ENCODE measurements at places on chromosomes 2 and 18.

DNA sequence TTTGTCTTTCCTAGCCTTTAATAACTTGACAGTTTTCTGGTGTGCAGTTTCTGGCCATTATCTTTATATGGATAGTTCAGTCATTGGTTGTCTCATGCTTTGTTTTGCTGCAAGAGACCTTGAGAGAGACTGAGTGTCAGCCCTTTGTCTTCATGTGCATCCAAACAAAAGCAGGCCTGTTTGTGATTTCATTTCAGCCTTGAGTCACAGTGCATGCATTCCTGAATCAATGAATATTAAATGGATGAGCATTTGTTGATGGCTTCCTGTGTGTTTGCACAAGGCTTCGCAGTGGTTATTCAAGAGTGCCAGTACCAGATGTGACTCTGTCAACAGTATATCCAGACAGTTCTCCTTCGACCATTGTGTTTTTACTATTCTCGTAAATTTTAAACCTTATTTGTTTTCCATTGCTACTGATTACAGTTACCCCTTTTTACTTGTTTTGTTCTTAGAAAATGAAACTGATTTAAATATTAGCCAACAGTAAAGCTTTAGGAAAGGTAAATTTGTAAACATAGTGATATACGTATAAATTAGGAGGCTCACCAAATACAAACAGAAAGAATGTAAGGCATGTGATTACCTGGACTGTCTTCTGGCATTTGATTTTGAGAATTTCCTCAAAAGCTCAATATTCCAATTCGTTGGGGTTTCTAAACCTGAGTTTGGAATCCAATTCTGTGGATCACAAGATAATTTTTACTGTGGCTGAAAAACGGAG, 319.8 kb downstream of the CTNNA2 start:
- no peak for DNase-seq

- DNase-seq: no peak
Measured at GRCh38 chr2:33167622-33168245, 221.0 kb downstream of the LTBP1 start.

DNA sequence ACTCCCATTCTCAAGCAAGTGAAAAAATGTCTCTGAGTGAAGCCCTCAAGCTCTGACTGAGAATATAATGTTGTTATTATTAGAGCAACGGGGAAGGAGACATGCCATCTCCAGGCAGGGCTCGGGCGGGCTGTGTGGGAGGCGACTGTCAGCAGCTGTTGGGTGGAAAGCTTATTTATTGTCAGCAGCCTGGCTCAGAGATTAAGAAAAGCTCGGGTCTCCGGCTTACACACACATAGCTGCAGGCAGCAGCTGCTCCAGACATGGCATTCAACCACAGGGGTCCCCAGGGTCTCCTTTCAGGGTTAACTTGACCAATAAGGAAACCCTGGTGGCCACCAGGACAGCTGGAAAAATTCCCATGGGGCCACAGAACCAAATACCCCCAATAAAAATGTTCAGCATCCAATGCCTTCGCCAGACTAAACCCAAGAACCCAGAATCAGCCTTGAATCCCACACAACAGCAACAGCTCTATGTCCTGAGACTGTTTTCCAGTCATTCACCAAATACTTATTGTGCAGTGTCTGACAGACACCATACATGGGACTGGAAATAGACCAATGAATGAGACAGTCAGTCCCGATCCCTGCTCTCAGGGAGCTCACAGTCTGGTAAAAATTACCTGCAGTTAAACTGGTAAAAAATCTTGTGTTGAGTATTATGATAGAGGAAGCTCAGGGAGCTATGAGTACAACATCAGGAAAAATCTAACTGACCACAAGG, 70.5 kb upstream of the RTN4 start:
- DNase-seq: peak; percentile 62

DNA sequence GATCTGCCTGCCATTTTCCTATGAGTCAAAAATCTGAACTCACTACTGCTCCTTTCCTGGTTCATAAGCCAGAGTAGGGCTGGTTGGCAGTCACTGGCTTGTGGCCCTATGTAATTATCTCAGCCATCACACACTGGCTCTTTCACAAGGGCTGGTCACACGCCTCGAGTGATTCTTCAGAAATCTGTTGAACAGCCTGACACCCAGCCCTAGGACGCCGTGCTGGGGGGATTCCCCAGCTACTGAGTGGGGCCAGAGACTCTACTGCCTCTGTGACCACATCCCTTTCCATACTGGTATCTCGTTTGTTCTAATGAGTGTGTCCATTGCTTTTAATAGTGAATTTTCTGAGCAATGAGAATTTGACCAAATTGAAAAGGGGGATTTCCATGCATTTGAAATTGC, 45.8 kb upstream of the RBM44 start:
- no peak for DNase-seq

DNA sequence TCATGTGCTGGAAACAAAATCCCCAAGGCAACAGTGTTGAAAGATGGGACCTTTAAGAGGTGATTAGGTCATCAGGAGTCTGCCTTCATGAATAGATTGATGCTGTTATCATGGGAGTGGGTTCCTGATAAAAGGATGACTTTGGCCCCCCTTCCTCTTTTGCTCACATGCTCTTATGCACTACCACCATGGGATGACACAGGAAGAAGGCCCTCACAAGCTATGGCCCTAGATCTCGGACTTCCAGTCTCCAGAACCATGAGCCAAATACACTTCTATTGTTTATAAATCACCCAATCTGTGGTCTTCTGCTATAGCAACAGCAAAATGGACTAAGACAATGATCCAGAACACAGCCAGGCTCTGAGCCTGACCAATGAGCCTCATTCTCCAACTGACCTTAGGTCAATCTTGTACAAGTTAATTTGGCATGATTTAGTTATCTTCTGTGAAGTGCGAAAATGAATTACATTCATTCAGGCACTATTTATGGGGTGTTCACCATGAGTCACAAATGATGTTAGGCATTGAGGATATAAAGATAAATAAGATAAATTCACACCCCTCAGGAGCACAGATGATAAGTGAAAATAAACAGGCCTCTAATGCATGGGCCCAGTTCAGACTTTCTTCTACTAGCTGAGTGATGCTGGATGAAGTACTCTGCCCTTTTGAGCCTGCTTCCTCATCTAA, 37.7 kb upstream of the NT5C1B start:
- no peak for DNase-seq

- DNase-seq: no peak
Measured at GRCh38 chr2:43823751-43824150, 14.9 kb downstream of the ABCG5 start.

DNA sequence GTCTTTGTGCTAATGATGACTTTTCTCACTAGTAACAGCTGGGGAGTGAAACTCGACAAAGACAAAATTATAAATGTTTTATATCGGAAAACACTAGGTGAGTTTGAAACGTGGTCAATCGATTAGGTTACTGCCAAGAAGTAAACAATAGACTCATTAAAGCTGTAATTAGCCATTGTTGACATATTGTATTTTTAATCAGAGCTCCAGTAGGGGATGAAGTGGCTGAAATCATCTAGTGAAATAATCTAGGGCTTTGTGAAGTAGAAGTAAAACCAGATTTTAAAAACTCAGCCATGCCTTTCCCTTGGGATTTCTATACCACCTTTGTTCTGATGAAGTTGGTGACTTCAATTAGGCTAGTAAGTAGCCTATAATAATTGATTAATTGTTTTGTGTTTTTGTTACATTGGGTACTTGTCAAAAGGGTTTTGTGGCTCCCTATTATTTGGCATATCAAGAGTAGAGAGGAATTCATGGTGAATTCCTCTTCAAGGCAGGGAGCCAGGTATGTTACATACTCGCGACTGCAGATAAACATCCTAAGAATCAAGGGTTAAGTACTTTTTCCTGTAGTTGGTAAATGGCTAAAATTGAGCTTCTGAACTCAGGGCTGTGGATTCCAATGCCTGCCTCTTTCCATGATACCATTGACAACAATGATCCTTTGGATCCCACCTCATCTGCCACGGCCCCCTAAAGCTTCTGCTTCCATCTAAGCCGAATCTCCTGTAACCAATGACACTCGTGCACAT, 31.6 kb downstream of the RAB27B start:
- no peak for DNase-seq

DNA sequence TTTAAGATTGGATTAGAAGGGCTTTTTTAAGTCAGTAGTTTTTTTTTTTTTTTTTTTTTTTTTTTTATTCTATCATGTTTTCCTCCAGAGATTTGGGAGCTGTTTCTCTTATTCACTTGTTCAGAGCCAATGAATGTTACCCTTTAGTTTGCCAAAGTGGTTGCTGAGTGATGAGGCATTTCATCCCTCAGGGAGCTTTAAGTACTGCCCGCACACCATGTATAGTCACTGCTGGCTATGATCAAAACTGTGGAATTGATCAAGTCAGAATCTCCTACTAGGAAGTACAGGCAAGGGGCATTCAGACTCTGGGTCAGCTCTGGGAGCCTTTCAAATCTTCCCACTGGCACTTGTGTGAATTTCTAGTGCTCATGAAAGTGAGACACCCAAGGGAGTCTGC, 201.6 kb downstream of the IKZF2 start:
- DNase-seq: no peak

DNA sequence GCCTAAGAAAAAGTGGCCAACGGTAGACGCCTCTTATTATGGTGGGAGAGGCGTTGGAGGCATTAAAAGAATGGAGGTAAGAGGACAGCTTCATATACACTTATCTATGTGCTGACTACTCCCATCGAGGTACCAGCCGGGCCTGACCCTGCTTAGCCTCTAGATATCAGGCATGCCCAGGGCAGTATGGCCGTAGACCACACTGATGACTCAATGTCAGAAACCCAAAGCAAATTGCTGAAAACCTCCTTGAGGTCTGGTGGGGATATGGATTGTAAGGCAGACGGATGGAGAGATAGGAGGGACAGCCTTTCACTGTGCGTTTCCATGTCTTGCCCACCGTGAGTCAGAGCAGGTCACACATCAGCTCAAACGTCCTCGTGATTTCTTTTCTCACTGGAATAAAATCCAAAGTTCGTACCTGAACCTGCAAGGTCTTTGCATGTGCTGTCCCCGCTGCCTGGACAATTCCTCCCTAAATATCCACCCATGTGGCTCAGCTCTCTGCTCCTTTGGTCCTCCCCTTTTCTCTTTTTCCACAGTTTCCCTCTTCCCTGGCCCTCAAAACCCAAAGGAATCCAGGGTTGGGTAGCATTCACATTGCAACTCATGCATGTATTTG, 168.9 kb downstream of the ANTXR1 start:
- DNase-seq: no peak

DNA sequence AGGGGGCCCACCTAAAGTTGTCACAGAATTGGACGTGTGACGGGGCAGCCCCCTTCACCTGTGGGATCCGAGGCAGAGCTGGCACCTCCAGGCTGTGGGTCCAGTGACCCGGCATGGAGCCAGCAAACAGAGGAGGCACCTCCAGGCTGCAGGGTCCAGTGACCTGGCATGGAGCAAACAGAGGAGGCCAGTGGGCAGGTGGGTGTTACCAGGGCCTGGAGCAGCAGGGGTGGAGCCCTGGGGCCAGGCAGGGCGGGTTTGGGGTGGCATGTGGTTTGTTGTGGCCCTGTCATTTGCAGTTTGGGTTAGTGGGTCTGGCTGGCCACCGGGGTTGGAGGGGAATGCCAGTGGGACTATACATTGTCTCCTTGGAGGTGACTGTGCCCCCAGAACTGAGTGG, 68.2 kb downstream of the HPCAL1 start:
- DNase-seq: no peak

- no peak for DNase-seq
Measured at GRCh38 chr18:43524260-43524659, 247.0 kb upstream of the SYT4 start.

GRCh38 chr2:8819194-8819593, 18.2 kb downstream of the KIDINS220 start:
- no peak for DNase-seq

- no peak for DNase-seq
Measured at GRCh38 chr2:42792087-42792582, 248 bp downstream of the HAAO start.

GRCh38 chr18:67514901-67515540, 1.5 kb downstream of the DSEL start:
- DNase-seq: no peak

- DNase-seq: no peak
Measured at GRCh38 chr2:220835583-220835982, 736.5 kb downstream of the EPHA4 start.

GRCh38 chr2:158269143-158269542, 167.5 kb downstream of the UPP2 start:
- no peak for DNase-seq

DNA sequence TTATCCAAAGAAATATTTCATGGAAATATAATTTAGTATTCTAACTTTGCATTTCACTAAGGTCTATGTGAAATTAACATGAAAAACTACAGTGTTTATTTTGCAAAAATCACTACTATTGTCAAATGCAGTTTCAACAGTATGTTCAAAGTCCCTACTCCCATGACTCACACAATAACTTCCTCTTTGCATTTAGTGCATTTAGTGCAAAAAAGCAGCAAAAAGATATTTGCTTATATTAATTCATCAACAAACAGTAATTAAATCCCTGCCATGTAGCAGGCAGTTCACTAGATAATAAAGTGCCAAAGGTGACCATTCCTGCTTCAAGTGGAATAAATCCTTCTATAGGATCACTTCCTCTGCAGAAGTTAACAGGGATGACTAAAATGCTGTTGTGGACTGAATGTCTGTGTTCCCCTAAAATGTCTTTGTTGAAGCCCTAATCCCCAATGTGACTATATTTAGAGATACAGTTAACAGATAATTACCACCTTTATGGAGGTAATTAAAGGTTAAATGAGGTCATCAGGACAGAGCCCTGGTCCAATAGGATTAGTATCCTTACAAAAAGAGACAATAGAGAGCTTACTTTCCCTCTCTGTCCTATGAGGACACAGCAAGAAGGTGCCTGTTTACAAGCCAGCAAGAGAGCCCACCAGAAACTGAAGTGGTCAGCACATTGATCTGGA, 61.7 kb downstream of the STK39 start:
- no peak for DNase-seq

GRCh38 chr2:146730882-146731281, 1113.9 kb upstream of the ACVR2A start:
- DNase-seq: no peak

DNA sequence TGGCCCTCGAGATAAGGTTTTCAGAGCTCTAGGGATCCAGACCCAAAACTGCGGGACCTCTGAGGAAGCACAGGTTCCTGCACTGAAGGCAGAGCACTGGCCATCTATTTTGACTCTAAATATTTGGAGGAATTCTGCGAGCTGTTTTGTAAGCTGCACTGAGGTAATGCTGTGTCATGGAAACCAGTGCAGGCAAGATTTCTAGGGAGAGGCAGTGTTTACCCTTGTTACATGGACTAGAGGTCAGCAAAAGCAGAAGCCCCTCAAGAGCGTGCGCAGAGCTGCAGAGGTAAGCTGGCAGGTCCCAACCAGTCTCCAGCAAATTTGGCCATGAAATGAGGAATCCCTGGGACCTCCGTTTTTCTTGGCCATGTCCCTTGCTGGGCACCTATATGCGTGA, 137.3 kb downstream of the RNF152 start:
- DNase-seq: no peak

All from left renal pelvis (tissue), 4 donors.